NCI-H2081 (cell line): ENCODE measurements at places on chromosomes 11 and 22.

GRCh38 chr11:47514825-47515647 lies 37.9 kb downstream of the CELF1 start:
- DNase-seq = no peak

- no peak for DNase-seq
Measured at GRCh38 chr11:92128026-92128425, 96.6 kb upstream of the FAT3 start.

DNA sequence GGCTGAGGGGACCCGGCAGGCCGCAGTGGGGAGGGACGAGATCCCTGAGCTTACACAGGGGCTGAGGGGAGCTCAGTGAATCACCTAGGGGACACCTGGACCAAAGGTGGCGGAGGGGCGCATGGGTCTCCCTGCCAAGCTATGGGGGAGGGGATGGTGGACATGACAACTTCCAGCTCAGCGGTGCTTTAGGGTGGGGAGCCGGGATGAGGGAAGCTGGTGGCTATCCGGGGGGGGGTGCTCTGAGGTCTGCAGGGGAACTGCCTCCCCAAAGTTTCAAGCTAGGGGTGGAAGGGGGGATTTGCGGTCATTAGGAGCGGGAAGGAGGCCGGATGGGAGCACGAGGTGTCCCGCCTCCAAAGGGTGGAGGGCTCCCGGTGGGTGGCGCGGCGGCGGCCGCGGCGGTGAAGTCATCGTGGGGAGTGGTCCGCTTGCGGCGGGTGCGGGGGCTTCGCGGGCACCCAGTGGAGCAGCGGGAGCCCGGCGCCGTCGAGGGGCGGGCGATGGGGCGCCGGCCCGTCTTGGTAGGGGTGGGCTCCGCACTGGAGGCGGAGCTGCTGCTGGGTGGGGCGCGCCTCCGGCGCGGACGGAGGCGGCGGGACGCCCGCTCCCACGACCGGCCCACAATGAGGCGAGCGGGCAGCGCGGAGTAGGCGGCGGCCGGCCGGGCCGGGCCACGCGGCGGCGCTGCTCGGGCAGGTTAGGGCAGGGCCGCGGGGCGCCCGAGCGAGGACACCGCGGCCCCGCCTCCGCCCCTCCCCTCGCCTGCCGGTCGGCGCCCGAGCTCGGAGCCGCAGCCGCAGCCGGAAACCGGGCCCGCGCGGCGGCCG lies at the start of gene MICALL1:
Gene MICALL1, plus strand, starts transcription at position 764 of the 830 bp plus-strand sequence. CDS start 126 bp downstream, outside the sequence.
- DNase-seq = peak; percentile 48

DNA sequence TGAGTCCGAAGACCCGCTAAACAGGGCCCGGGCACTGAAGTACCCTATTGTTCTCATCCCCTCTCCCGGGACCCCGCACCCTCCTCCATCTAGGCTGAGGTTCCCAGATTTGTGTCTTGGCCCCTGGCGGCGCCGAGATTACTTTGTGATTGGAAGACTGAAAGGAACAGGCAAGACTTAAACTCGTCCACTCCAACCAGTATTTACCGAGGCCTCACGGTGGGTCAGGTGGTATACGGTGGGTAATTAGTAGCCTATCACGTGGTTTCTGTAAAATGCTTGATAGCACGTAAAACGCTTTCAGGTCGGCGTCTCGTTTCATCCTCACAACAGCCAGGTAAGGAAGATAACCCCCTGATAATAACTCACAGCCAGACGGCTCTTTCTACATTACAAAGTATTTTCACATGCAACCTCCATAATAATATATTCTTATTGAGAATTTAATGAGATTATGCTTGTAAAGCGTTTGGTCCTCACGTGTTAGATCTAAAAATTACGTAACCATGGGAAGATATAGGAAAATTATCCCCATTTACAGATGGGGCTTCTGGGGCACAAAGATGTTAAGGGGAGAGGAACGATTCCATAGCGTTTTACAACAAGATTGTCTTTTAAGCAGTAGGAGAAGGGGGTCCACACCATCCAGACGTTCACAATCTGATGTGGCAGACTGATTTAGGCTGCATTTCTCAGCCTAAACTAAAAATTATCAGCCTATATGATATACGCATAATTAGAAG lies 642 bp upstream of the PIK3C2A start:
- peak; percentile 79 for DNase-seq

- no peak for DNase-seq
Measured at GRCh38 chr11:17171343-17171742, 36.4 kb downstream of the PIK3C2A start.

- no peak for DNase-seq
Measured at GRCh38 chr22:30882974-30883533, 85.5 kb downstream of the MORC2 start.

- DNase-seq = no peak
Measured at GRCh38 chr22:22210375-22210774, 34.2 kb upstream of the VPREB1 start.

DNA sequence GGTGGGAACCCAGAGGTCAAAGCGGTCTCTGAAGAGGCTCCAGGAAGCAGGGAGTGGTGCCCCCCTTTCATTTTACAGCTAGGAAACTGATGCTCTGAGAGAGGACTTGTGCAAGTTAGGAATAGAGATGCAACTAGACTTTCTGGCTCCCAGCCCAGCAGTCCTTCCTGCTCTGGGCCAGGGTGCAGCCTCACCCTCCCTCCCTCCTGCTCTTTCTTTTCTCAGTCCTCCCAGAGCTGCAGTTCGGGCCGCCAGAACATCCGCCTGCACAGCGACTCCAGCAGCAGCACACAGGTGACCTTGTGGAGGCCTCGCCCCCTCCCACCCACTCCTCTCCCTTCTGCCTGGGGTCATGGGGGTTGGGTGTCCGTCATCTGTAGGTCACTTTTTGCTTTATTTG lies 51.5 kb downstream of the LHFPL7 start:
- peak; percentile 19 for DNase-seq

- DNase-seq = no peak
Measured at GRCh38 chr11:12060385-12060985, 49.9 kb upstream of the MICAL2 start.

DNA sequence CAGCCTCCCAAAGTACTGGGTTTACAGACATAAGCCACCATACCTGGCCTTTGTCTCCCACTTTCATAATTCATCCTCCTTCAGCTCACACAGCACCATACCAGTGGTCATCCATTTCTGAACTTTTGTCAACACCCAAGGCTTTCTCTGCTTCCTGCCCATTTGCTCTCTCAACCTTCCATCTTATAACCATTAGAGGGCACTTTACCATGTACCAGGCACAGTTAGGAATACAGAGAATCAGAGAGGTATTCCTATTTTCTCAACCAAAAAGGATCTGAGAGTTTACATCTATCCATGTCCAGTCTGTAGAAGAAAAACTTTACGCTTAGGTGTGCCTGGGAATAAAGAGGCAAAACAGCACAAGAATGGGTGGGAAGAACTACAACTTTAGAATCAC lies 397.6 kb downstream of the BUD13 start:
- peak; percentile 19 for DNase-seq

GRCh38 chr11:114082767-114083181 lies 23.3 kb downstream of the ZBTB16 start:
- no peak for DNase-seq

DNA sequence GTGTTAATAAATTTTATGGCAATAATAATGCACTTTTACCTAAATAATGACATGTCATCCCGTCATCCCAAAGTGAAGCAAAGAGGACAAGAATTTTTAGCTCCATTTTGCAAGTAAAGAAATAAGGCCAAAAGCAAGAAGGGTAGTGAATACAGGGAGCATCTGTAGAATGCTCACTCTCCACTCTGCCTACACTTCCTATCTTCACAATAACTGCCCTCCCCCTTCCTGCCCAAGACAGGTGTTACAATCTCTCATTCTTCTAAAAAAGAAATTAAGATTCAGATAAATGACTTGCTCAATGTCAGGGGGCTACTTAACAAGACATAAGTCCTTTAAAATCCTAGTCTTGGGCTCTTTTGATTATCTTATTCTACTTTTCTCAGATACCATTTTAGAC lies 8.9 kb downstream of the RDX start:
- DNase-seq = no peak

DNA sequence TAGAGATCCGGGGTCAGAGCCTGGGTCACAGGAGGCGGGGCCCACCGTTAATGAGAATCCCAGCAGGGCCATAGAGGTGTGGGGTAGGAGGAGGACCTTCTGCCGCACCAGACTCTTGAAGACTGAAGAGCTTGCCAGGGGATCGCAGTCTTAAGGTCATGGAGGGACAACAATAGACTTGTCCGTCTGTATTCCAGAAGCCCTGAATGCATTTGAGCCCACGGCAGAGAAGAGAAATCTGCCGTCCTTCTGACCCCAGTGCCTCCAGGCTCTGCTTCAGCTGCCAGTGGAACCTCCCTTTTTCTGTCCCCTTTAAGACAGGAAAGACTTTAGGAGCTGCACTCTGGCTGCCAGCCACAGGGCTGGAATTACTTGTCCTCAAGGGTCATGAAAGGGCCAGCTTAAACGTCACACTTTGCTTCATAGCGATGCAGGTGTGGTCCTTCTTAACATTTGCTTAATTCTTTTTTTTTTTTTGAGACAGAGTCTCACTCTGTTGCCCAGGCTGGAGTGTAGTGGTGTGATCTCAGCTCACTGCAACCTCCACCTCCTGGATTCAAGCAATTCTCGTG lies 15.5 kb upstream of the ST3GAL4 start:
- no peak for DNase-seq

GRCh38 chr22:30289980-30290313 lies 642 bp upstream of the CASTOR1 start:
- DNase-seq = no peak

- DNase-seq = no peak
Measured at GRCh38 chr11:126189109-126189929, 22.1 kb downstream of the RPUSD4 start.

GRCh38 chr22:33653532-33654063 lies 266.7 kb downstream of the LARGE1 start:
- no peak for DNase-seq

- DNase-seq = peak; percentile 89
Measured at GRCh38 chr11:925496-926301, at the start of gene AP2A2. Gene AP2A2 (plus strand): TSS chr11:925870. CDS start chr11:926022, 152 bp downstream.

GRCh38 chr11:88402784-88403183 lies 65.2 kb upstream of the CTSC start:
- DNase-seq = no peak

DNA sequence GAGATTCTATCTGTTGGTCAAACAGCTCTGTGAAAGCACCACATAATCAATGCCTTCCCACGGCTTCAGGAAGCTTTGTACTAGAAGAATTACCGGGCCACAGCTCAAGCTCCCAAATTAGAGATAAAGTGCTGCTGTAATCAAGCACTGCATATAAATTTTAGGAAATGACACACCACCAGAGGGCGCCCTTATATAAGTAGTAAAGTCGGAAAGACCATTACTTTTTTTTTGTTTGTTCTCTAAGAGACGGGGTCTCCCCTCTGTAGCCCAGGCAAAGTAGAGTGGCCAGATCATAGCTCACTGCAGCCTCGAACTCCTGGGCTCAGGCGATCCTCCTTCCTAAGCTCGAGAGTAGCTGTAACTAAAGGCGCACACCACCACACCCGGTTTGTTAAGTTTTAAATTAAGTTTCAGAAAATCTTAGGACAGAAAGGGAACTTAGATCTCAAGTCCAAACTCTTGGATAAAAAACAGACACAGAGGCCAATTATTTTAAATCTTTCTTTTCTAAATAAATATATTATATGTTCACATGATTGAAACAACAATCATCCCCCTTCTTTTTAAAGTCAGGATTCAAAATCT lies 32.6 kb downstream of the PRCP start:
- DNase-seq = peak; percentile 82

DNA sequence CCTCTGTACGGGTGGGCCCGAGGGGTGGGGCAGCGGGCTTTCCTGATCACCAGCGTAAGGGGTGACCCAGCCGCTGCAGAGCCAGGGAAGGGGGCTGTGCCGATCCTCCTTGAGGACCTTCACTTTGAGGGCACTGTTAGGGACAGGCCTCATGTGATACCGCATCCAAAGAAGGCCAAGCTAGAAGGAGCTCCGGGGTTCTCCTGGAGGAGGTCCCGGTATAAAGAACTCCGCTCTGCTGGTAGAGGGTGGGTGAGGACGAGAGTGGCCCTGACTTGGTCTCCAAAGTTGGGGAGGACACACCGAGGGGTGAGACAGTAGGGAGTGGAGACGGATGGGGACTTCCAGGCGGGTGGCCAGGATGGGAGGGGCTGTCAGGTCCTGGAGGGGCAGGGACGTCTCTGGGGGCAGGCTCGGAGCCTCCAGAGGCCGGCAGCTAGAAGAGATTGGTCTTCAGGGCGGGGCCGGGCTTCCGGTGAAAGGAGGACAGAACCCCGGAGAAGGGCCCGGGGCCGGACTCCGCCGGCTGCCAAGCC lies 4.6 kb downstream of the PHOX2A start:
- DNase-seq = peak; percentile 36

GRCh38 chr22:47133061-47133969 lies 370.9 kb downstream of the TBC1D22A start:
- no peak for DNase-seq

- DNase-seq = no peak
Measured at GRCh38 chr11:130436171-130436570, 7.8 kb upstream of the ADAMTS8 start.

DNA sequence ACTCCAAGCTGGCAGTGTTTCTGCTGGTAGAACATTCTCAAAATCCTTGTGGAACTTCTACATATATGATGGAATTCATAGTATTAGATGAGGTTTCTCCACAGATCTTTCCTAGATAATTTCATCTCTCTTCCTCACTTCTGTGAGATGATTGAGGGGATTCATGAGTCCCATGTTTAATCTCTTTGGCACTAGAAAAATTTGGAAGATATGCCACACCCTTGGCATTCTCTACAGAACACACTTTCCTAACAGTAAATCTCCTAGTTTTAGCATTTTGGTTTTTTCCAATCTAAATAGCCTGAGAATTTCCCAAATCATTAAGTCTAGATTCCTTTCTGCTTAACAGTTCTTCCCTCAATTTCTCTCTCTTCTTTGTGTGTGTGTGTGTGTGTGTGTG lies 35.3 kb downstream of the MED15 start:
- no peak for DNase-seq

DNA sequence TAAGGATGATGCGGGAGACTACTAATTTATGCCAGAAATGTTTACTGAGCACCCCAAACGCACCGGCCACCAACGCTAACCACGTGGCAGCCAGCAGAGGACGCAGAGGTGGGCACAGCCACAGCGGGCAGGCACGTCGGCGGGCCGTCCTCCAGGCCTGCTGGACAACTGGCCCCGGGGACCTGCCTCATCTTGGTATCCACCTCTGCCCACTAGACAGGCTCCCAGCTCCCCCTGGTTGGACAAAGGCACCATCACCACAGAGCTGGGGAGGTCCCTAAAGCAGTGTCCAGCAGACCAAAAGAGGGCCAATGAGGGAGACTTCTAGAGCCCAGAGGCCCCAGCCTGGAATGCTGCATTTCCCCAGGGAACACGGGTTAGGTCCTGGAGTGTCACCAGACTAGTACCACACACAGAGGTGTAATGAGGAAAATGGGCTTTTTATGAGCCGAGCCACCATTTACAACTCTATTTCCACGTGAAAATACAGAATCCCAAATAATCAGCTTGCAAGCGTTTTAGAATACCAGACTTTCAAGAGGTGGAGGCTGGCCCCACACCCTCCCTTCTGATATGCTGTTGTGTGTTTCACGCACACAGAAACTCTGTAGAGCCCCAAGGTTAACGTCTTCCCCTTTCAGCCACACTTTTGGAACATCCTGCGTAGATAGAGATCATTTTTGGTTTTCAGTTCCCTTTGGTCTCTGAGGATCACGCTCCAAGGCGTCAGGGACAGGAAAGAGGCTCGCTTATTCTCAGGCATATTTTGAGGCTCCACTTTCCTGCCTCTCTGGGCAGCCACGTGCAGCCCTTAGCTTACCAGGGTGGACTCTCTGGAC lies 23.7 kb upstream of the BID start:
- DNase-seq = no peak

- DNase-seq = no peak
Measured at GRCh38 chr11:118087931-118088330, 1.2 kb upstream of the SMIM35 start.
